ENCODE measurements at places on chromosomes 5 and 9.

- DNase-seq, result no peak
These were observed 466.9 kb downstream of the DMRTA1 start for GRCh38 chr9:22913518-22913917.

DNA sequence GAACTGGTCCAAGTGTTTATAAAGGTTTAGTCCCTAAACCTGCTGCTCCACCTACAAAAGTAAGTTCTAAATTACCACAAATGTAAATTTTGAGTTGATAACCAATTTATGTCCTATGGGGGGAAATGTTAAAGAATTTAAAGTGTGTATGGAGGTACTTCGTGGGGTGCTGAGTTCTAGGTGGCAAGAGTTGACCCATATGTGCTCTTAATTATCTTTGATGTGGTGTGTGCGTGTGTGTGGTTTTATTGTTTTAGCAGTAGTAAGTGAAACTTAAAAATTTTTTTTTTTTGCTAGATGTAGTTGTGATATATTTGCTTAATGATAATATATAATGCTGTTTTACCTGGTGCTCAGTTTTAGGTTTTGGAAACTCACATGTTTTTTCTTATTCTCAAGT lies 72.6 kb downstream of the GPBP1 start:
- DNase-seq, result no peak

DNA sequence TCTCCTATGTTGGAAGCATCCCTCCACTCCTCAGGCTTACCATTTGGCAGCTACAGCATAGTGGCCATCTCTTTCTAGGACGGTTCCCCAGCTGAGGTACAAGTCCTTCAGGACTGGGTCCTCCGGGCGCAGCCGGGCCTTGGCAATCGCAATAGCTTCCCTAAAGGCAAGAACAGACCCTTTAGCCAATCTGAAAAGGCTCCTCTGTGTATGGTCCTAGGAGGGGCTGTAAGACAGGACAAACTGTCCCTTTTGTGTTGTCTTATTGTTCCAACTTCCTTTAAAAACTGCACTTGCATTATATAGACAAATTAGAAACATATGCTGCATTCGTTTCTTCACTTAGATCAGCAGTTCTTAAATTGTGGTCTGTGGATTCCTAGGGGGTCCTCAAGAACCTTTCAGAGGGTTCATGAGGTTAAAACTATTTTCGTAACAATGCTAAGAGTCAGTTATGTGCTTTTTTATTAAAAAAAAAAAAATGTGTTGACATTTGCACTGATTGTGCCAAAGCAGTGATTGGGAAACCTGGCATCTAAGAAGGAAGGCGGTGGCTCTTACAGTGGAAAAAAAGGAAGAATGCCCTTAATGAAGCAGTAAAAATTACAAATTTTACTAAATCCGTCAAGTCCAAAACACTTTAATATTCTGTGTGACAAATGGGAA lies 38.7 kb downstream of the GEMIN5 start:
- no peak for DNase-seq

- no peak for DNase-seq
These were observed 93.4 kb downstream of the NRG2 start for GRCh38 chr5:139949710-139950109.

- no peak for DNase-seq
These were observed 42.2 kb downstream of the PRLR start for GRCh38 chr5:35188031-35188457.
